ENCODE measurements at places on chromosomes 3 and 15.

DNA sequence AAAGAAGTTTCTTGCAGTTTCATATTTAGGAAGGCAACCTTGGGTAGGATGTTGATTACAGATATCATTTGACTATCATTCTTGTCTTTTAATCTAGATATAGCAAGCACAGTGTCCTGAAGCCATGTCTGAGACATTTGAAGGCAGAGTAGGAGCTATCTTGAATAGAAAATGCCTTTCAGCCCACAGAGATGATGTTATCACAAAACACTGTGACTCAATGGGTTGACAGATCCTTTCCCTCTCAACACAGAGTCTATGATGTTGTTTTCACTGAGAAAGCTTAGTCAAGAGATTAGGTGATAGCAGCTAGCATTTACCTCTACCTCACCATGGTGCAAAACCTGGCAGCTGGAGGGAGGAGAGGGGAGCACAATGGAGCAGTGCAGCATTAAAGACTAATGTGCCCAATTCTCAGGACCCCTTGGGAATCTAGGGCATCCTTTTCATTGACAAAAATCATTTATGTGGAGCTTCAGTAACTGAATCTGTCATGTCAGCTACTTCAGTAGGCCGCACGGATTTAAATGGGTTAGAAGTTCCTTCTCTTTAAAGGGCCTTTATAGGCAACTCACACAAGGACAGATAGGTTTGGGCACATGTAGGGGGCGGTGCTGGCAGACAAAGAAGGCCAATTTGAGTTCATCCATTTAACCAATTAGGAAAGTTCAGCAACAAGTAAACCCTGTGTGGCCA, 121.8 kb downstream of the AGBL1 start:
- no peak for DNase-seq

- DNase-seq, result no peak
Observed at GRCh38 chr15:48925714-48926223, 38.0 kb downstream of the SHC4 start.

DNA sequence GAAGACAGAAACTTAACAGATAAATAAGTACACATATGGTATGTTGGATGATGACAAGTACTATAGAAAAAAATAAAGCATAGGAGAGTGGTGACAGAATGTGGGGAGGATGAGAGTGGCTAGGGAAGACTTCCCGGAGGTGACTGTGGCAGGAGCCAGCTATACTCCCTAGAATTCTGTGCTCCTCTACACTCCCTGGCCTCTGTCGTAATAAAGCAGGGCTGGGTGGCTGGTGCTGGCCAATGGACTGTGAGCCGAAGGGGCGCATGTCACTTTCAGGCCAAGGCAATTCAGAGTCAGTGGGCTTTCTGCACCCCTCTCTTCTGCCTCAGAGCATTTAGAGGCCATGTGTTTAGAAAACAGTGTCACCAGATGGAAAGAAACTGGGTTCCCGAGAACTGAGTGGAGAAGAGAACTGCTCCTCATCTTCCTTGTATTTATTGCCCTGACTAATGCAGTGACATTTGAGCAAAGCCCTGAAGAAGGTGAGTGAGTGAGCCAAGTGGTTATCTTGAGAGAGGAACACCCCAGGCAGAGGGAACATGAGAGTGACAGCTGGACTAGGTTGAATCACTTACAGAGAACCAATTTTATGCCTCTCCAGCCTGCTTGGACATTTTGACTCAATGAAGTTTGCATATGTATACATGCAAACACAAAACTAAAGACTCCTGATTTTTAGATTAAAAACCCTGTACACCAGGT, 5.2 kb upstream of the VPS8 start:
- no peak for DNase-seq

- DNase-seq, result no peak
Observed at GRCh38 chr3:70849911-70850699, 537.7 kb upstream of the MDFIC2 start.

Data from GM12864 (cell line).